ENCODE measurements at places on chromosomes 2 and 18.

DNA sequence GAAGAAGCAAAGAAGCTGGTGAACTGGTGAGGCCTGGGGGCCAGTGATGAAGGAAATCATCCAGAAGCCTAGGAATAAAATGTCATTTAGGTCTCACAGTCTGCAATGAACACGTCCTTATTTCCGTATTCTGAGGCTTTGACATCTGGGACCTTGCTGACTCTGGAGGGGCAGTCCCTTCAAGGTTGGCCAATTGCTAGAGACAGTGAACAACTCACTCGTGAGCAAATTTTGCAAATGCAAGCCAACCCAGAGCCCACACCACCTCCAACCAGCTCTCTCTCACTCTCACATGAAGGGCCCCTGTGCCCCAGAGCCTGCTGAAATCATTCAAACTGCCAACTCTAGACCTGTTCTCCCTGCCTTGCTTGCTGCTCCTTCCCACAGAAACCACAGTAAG lies 279.1 kb upstream of the LYPD1 start:
- H3K4me1 ChIP-seq = no peaks in the 10 kb centered on the region
- H3K27me3 ChIP-seq = no peaks in the 10 kb centered on the region
- H3K4me3 ChIP-seq = no peak overlapping the region
- no peak for DNase-seq
- no peaks in the 10 kb centered on the region for H3K36me3 ChIP-seq

DNA sequence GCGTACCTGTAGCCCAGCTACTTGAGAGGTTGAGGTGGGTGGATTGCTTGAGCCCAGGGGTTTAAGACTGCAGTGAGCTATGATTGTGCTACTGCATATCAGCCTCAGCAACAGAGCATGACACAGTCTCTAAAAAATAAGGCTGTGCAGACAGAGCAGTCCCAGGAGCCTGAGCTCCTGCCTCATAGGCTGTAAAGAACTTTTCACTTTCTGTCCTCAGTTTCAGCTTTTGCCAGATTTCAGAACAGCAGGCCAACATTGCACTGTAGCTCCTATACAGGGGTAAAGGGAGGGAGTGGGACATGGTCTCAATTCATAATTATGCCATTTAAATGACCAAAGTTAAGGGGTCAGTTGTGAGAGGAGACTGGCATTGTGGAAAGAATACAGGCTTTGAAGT lies 150.6 kb downstream of the GALNT1 start:
- no peak for DNase-seq
- no peak overlapping the region for H3K27ac ChIP-seq
- no peak overlapping the region for H3K4me3 ChIP-seq
- peaks cover 11% of the 10 kb centered on the region for H3K27me3 ChIP-seq
- H3K36me3 ChIP-seq = peaks cover 3% of the 10 kb centered on the region

DNA sequence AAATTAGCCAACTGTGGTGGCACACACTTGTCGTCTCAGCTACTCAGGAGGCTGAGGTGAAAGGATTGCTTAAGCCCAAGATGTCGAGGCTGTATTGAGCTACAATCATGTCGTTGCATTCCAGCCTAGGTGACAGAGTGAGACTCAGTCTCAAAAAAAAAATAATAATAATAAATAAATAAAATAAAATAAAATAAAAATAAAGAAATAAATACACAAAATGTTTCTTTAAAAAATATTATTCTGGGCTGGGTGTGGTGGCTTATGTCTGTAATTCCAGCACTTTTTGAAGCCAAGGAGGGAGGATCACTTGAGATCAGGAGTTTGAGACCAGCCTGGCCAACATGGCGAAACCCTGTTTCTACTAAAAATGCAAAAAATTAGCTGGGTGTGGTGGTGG lies 272.8 kb downstream of the AGPS start:
- H3K36me3 ChIP-seq = no peaks in the 10 kb centered on the region
- H3K4me1 ChIP-seq = no peaks in the 10 kb centered on the region
- no peak for DNase-seq
- no peak overlapping the region for H3K4me3 ChIP-seq
- peaks cover 3% of the 10 kb centered on the region for H3K27me3 ChIP-seq
- no peak overlapping the region for H3K27ac ChIP-seq

DNA sequence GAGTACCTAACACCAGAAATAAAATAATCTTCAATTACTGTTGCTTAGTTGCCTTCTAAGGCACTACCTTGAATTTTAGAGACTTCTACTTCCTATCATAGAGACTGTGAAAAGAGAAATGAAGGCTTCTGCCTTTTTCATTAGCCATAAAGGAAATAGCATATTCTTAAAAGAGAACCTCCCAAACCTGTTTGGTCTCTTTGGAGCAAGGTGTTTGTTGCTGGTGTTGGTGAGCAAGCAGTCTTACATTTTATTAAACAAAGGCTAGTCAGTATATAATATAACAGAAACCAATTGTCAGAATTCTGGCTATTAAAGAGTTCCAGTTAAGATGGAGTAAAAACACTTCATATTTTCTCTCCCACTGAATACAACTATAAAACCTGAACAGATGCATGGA lies 116.4 kb downstream of the TAF4B start:
- no peaks in the 10 kb centered on the region for H3K4me1 ChIP-seq
- no peaks in the 10 kb centered on the region for H3K27me3 ChIP-seq
- peaks cover 6% of the 10 kb centered on the region for H3K36me3 ChIP-seq
- H3K4me3 ChIP-seq = no peak overlapping the region
- no peak overlapping the region for H3K27ac ChIP-seq

GRCh38 chr2:236769981-236770671 lies 200.5 kb downstream of the ACKR3 start:
- H3K4me3 ChIP-seq = no peak overlapping the region
- peaks cover 58% of the 10 kb centered on the region for H3K27me3 ChIP-seq
- no peaks in the 10 kb centered on the region for H3K4me1 ChIP-seq
- DNase-seq = no peak
- no peaks in the 10 kb centered on the region for H3K36me3 ChIP-seq

Measured in central memory CD8-positive, alpha-beta T cell (primary cell).